ENCODE measurements at places on chromosomes 3 and 15.

GRCh38 chr15:100781961-100782530 is 97.6 kb upstream of the ALDH1A3 start:
- DNase-seq, result no peak

- no peak for DNase-seq
Measured at GRCh38 chr3:69695933-69696332, 43.3 kb upstream of the MITF start.

GRCh38 chr3:40681658-40682055 is 156.9 kb downstream of the ZNF621 start:
- DNase-seq, result no peak

DNA sequence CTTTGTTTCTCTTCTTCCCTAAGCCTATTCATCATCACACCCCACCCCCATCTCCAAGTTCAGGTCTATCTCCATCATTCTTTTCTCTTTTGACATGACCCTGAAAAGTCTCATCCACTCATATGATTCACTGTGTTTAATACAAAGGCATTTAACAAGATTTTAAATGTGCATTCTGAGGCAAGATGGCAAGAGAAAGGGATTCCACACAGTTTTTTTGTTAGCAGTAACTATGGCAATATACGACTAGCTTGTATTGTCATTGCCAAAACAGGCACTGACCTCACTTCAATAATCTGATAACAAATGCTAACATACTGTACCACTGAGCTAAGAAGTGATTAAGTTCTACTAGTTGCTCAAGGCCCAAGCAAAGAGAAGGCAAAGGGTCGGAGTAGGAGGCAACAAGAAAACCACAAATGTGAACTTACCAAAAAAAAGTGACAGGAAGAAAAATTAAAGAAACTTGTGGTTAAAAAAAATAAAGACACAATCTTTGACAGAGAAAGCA is 53.2 kb downstream of the FBN1 start:
- no peak for DNase-seq

GRCh38 chr3:142624341-142625152 is 28.4 kb downstream of the PLS1 start:
- no peak for DNase-seq

DNA sequence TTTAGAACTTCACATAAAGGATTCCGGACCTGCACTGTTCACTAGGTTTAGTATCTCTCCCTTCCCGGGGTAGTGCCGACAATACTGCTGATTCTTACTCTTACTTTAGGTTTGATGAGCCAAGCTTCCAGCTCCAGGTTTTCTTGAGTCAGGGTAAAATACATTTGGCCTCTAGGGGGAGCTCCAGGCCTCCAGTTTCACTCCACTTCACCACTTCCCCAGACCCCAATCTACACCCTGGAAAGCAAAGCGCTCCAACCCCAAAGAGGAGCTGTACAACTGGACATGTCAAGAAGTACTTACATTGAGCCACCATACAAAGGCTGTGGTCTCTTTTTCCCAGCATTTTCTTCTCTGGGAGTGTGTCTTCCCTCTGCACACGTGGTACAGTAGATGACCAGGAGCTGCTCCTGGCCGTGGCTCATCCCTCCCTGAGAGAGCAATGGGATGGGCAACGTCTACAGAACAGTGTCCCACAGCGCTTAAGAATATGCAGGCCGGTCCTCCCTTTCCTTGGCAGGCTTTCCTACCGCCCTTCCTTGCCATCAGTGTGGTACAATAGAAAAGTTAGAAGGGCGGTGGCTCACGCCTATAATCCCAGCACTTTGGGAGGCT is 93.9 kb upstream of the CCDC80 start:
- peak; percentile 51 for DNase-seq

DNA sequence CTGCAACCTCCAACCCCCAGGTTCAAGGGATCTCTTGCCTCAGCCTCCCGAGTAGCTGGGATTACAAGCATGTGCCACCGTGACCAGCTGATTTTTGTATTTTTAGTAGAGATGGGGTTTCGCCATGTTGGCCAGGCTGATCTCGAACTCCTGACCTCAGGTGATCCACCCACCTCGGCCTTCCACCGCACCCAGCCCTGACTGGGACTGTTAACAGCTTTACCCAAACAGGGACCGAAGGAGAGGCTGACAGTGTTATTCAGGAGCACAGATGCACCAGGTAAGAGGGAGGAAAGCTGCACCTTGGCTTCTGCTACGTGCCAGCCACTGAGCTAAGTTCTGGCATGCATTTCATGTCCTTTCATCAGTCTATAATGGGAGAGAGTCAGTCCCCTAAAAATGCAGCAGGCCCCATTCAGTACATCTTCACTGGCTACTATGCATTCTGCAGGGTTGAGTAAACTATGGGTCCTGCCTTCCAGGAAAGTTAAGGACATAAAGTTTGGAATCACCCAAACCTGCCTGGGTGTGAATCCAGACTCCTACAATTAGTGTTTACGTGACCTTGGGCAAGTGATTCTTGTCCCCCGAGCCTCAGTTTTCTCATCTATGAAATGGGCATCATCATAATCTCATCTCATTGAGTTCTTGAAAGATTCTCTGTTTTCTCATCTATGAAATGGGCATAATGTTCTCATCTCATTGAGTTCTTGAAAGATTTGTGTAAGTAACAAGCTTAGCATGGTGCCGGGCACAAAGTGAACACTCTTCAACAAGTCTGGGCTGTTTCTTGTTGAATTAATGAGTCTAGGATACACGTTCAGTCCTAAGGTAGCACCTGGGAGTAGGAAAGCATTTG is 82.2 kb downstream of the CPN2 start:
- DNase-seq, result no peak

DNA sequence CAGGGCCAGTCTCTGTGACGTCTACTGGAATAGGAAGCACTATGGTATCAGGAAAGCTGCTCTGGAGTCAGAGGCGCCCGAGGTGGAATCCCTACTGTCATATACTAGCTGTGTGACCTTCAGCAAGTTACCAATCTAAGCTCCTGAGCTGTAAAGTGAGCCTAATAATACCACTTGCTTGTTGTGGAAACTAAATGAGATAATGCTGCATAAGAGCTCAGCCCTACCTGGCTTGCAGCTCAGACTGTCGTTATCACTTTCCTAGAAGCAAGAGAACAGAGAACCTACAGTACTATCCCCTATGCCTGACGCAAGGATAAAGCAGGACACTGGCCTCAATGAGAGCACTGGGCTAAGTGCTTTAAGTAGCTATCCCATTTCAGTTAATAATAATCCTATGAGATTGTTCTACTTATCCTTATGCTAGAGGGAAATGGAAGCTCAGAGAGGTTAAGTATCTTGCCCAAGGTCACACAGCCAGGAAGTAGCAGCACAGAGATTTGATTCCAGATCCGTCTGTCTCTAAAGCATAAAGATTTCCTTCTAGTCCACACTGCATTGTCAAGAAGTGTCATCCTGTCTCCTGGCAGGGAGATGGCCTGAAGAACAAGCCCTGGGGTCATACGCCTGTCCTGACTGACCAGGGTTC is 195.2 kb downstream of the TLE3 start:
- no peak for DNase-seq

GRCh38 chr3:186852994-186853393 is 10.5 kb downstream of the ADIPOQ start:
- no peak for DNase-seq

DNA sequence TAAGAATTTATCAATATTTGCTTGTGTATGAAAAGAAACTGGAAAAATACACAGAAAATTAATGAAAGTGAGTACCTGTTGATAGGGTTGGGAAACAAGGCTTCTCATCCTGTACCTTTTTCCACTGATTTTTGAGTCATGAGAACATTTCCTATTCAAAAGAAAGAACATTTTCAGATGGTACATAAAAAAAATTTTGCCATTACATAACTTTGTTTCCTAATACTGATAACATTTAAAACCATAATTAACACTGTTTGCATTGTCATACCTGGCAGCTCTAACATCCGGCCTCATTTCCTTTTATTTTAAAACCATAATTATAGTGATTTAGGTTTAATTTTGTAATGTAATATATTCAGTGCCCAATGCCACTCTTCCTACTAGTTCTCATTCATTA is 11.7 kb downstream of the NKTR start:
- no peak for DNase-seq

DNA sequence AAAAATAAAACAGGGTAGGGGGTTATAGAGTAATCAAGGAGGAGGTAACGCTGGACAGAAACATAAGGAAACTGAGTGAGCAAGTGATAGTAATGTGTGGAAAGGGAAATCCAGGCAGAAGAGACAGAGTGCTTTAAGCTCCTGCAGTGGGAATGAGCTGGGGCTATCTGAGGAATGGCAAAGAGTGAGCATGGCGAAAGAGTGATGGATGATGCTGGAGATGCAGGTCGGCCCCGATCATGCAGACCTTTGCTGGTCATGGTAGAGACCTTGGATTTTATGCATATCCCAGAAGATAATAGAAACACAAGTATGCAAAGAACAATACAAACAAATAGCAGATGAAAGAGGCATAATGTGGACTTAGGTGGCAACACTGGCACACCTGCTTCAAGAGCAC is 26.0 kb upstream of the ACAP2 start:
- DNase-seq, result no peak

- no peak for DNase-seq
Measured at GRCh38 chr3:101867511-101867910, 18.2 kb downstream of the NFKBIZ start.

GRCh38 chr3:66320390-66320789 is 99.6 kb downstream of the SLC25A26 start:
- no peak for DNase-seq

GRCh38 chr3:69370156-69370883 is 15.6 kb downstream of the FRMD4B start:
- no peak for DNase-seq

GRCh38 chr3:98581474-98581873 is 11.9 kb downstream of the CPOX start:
- no peak for DNase-seq

- no peak for DNase-seq
Measured at GRCh38 chr3:120114376-120114775, 20.1 kb upstream of the GSK3B start.

DNA sequence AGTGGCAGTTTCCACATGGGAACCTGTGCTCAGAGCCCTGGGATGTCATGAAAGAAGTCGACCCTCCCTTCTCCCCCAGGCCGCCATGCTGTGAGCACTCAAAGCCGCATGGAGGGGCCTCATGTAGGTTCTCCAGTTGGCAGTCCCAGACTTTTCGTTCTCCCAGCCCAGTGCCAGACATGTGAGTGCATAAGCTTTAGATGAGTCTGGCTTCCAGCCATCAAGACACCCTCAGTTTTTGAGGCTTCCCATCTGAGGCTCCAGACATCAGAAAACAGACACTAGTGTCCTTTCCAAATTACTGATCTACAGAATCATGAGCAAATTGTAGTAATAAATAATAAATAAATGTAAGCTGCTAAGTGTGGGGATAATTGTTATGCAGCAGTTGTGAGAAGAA is 136.5 kb upstream of the AGBL1 start:
- no peak for DNase-seq

GRCh38 chr15:68617777-68618176 is 39.0 kb downstream of the CORO2B start:
- DNase-seq, result no peak

Measured in activated T-cell treated with anti-CD3 and anti-CD28 coated beads for 24 hours (primary cell).